Effector CD4-positive, alpha-beta T cell (primary cell): ENCODE measurements at places on chromosomes 1 and 21.

DNA sequence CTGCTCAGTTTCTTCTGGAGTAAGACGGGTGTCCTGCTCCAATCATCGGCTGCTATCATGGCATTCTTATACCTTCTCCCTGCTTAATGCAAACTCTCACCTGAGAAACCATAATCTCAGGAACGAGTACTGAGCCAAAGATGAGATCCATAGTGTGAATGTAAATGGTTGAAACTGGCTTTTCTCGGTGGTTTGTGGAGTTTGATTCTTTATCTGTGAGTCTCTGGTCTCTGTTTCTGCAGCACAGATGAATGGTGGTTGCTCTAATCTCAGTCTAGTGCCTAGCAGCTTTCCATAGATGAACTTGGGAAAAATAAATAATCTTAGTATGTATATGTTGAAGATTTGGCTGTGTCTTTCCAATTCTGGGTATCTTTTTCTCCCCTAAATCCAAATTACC lies 274.4 kb downstream of the HHAT start:
- DNase-seq: no peak

GRCh38 chr1:180934563-180934962 lies 21.9 kb downstream of the KIAA1614 start:
- no peak for DNase-seq

DNA sequence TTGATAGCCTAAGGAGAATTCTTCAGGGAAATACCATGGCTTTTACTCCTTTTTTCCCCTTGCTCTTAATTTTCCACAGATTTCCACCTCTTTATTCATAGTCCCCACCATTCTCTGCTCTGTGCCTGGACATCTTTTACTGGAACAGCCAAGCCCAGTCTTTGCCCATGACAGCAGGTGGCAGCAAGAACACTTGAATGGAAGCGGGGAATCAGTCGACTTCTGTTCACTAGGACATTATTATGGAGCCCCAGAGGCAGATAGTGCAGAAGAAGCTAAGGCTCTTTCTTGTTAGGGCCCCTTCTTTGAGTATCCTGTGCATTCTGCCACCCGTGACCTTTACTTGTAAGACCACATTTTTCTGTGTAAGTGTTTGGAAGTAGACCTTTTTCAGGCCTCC lies 6.3 kb downstream of the OR14I1 start:
- DNase-seq: no peak

DNA sequence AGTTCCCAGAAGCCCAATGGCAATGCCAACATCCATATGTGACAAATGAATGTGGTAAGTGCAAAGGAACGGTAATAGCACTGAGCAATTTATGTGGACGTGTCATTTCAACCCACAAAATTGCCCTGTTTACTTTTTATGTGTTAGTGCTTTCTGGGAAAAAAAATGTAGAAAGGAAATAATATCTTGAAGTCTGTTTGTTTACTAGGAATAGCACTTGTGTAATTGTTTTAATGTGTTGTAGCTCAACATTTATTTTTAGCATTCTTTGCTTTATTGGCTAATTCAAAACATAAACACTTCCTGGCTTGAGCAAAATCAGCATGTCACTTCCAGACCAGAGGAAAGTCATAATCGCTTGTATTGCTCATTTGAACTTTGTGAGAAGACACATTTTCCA lies 224.8 kb upstream of the KCNK2 start:
- no peak for DNase-seq
